ENCODE measurements at places on chromosomes 13 and 19.

DNA sequence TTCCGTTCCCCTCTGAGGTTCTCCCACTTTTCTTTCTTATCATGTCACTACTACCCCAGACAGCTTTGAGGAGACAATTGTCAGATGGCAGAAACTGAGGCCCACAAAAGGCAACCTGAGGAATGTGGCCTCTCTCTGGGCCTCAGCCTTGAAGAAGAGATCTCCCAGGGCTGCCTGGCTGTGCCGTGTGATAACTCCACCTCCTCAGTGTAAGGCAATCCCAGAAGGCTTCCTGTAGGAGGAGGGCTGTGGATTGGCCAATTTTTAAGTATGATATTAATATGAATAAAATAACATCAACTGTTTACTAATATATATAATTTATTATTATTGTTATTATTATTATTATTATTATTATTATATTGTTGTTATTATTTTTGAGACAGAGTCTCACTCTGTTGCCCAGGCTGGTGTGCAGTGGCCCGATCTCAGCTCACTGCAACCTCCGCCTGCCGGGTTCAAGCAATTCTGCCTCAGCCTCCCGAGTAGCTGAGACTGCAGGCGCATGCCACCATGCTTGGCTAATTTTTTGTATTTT lies 4.5 kb upstream of the DUS3L start:
- no peak for DNase-seq

DNA sequence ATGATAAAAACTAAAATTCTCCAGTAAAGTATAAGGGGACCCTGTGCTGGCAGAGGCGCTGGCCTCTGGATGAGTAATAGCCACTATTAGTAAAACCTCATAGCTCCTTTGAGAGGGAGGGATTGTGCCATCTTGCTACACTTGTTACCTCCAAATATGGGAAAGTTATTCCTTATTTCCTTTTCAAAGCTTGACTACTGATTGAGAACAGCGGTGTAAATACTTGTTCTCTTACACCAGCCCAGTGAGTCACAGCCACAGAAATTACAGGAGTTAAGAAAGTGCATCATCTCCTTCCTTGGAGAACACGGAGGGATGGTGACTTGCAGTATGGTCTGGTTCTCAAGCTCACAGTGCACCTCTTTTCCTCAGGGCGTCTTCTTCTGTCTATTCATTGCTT lies 379.0 kb downstream of the EFNB2 start:
- DNase-seq, result no peak

DNA sequence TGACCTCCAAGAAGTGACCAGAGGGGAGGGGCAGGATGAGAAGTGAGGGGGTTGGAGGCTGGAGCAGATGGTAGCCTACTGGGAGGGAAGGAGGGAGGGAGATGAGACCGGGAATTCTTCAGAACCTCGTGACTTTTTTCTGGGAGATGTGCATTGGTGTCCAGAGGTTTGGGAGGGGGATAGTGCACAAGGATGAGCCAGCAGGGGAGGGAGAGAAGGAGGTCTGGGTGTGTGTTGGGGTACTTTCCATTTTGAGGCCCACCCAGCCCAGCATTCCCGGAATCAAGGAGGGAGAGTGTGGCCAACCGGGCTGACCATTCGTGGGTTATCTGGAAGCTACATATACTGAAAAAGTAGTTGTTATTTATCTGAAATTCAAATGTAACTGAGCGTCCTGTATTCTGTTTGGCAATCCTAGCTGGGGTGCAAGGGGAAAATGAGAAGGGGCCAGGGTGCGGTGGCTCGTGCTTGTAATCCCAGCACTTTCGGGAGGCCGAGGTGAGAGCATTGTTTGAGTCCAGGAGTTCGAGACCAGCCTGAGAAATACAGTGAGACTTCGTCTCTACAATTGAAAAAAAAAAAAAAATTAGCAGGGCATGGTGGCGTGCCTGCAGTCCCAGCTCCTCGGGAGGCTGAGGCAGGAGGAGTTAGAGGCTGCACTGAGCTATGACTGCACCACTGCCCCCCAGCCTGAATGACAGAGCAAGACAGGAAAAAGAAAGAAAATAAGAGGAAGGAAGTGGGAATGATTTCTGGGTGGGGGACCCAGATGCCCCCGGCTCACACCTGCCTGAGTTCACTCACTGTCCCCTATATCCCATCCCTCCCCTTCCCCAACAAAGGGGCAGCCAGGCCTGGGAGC lies 4.4 kb upstream of the C3 start:
- DNase-seq, result no peak

DNA sequence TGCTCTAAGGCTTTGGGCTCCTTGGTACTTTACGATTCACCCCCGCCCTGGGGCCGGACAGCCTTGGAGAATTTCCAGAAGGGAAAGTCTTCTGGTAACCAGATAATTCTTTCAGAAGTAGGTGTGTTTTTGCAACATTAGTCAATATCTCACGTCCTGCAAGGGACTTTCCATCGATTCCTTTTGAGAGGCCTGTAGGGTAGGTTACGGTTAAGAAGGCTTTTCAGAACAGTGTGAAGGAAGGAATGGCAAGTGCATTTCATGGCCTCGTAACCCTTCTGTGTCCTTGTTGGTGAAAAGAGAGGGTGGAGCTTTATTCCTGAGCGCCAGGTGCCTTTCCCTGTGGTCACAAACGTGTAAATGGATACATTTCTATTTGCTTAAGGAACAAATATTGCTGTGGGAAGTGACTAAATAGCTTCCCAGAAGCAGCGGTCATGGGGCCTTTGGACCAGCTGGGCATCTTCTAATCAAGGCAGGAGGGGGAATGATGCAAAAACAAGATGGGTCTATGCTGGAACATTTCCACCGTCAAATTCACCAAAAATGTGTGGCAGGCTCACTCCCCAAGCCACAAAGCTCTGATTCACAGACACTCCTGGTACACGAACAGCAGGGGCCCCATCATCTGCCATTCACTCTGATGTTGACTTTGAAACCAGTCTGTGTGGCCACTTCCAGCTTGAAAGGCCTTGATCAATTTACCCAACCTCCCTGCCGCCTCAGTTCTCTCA lies 99.2 kb downstream of the ANKRD10 start:
- DNase-seq, result peak; percentile 93

DNA sequence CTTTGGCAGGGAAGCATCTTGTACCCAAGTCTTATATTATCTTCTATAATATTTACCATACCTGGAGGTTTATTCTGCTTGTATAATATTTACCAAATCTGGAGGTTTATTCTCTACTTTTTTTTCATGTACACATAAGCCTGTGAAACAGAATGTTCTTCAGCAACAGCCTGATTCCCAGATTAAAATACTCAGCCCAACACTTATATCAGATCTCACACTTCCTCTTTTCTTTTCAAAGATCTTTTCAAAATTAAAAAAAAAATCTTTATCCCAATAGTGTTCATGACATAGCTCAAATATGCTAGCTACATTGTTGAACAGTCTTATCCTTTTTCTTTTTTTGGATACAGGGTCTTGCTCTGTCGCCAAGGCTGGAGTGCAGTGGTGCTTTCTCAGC lies 300.7 kb downstream of the LMO7 start:
- DNase-seq, result no peak
